GM04504 (cell line): ENCODE measurements at places on chromosomes 3 and 15.

GRCh38 chr3:139524841-139525636 is 14.5 kb downstream of the RBP1 start:
- DNase-seq: no peak

DNA sequence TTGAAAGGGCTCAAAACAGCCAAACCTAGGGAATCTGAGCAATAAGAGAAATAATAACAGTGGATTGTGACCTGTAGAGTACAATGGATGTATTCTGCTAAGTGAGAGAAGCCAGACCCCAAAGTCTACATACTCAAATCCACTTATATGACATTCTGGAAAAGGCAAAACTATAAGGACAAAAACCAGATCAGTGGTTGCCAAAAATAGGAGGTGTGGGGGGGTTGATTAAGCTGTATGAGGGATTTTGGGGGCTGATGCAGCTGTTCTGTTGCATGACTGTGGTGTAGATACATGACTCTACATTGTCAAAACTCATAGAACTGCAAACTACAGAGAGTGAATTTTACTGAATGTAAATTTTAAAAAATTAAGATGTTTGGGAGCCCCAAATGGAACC is 20.1 kb upstream of the CGNL1 start:
- DNase-seq: no peak

GRCh38 chr15:77031376-77032050 is 36.6 kb downstream of the PSTPIP1 start:
- DNase-seq: no peak

- DNase-seq: no peak
Observed at GRCh38 chr3:123648696-123649405, 64.0 kb upstream of the HACD2 start.

GRCh38 chr3:194508491-194509453 is 22.0 kb upstream of the ATP13A3 start:
- no peak for DNase-seq

- DNase-seq: no peak
Observed at GRCh38 chr3:9712415-9712814, 8.8 kb downstream of the CPNE9 start.

- DNase-seq: no peak
Observed at GRCh38 chr15:80485370-80486164, 81.4 kb downstream of the ARNT2 start.

DNA sequence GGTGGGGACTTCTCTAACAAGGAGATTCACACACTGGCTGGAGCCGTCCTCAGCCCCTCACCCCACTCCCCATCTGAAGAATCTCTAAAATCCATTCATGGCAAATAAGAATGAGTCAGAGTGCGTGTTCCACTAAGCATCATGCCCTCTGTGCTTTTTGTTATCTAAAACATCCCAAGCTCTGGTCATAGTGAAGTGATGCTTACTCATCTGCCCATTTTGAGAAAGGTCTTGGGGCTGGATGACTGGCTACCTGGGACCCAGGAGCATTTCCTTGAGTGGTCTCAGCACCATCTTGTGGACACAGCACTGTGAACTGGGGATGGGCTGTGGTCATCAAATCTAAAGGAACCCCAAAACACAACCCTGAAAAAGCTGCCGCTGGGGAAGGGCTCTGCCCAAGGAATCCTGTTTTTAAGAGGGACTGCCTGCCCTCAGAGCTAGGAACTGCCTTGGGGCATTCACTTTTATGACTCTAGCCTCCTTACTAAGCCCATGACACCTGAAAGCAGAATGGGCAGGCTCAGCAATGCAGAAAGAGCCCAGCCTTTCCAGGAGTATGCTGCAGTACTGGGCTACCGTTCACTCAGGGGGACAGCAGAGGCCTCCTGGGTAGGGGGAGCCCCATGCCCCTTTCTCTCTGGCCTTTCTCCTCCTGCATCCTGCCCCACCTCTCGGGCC is 53.5 kb downstream of the ZBTB38 start:
- DNase-seq: no peak

GRCh38 chr3:189908646-189909045 is 212.1 kb downstream of the P3H2 start:
- DNase-seq: peak; percentile 20

GRCh38 chr3:9037144-9037711 is 74.0 kb upstream of the RAD18 start:
- peak; percentile 11 for DNase-seq

DNA sequence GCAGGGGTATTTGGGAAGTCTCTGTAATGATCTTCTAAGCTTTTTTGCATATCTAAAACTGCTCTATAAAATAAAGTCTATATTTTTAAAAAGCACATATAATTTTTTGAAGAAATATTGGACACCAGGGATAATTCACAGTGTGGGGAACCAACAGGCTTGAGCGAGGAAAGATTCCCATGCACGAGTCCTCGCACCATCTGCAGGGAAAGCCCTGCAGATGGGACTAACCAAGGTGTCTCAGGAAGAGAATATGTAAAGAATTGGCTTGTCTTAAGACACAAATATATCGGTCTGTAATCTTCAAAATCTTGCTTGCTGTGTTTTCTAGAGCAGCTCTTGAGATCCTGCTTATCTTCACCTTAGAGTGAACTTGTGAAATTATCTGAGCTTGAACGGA is 77.2 kb upstream of the SEMA6D start:
- no peak for DNase-seq

DNA sequence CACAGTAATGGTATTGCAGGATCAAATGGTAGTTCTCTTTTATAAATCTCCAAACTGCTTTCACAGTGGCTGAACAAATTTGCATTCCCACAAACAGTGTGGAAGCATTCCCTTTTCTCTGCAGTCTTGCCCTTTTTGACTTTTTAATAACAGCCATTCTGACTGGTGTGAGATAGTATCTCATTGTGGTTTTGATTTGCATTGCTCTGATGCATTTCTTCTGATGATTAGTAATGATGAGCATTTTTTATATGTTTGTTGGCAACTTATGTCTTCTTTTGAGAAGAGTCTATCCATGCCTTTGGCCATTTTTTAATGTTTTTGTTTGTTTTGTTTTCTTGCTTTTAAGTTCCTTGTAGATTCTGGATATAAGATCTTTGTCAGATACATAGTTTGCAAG is 316.1 kb upstream of the TMCO5A start:
- DNase-seq: no peak

GRCh38 chr15:45386420-45386819 is 8.1 kb upstream of the GATM start:
- no peak for DNase-seq

DNA sequence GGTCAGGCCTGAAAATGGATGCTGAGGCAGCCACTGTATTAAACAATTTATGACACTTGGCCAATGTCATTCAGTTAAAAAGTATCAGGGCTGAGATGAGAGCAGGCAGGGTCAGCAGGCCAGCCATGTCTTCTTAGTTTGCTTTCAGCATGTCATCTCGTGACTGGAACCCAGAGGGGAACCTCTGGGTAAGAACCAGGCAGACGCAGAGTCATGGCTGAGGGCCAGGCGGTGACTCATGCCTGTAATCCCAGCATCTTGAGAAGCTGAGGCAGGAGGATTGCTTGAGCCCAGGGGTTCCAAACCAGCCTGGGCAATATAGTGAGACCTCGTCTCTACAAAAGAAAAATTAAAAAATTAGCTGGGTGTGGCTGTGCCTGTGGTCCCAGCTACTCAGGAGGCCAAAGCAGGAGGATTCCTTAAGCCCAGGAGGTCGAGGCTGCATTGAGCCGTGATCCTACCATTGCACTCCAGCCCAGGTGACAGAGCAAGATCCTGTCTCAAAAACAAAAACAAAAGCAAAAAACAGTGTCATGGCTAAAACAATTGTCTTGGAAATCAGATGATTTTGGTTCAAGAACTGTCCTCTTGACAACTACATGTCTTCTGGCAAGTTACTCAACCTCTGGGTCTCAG is 11.7 kb downstream of the BCL2L10 start:
- DNase-seq: peak; percentile 87

- DNase-seq: no peak
Observed at GRCh38 chr15:26372706-26373105, 400.2 kb downstream of the GABRB3 start.

DNA sequence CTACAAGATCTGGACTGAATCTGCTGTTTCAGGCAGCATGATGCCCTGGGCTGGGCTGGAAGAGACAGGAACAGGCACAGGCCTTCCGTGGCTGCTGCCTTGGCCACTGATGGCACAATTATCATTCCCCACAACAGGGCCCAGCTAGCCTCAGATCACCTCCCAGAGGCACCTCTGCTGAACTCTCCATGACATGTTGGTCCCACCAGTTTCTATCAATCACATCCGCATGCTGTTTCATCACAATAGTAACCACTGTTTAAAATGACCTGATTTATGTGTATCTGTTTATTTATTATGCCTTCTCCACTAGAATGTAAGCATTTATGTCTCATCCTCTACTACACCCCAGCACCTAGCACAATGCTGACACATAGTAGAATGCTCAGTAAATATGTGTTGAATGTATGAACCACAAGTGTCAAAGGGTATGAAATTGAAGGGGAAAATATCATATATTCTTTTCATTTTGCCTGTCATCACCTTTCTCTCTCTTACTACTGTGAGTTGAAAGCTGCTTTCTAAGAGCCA is 32.7 kb upstream of the ZBTB38 start:
- DNase-seq: no peak

GRCh38 chr3:189937302-189938127 is 183.2 kb downstream of the P3H2 start:
- peak; percentile 98 for DNase-seq

DNA sequence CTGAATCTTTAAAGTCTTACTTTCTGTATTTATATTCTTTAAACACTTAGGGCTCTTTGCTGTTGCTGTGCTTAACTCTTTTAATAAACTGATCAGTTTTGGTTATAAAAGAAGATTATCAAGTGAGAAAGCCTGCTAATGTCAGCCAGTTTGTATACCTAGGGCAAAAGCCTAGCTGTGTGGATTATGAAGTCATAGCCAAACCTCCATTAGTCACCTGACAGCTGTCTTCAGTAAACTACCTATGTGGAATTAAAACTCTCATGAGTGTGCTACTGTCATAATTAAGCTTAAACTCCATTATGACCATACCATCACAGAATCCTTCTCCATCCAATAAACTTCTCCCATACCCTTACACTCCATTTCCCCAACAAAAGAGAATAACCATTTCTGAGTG is 762.7 kb downstream of the NTRK3 start:
- no peak for DNase-seq

DNA sequence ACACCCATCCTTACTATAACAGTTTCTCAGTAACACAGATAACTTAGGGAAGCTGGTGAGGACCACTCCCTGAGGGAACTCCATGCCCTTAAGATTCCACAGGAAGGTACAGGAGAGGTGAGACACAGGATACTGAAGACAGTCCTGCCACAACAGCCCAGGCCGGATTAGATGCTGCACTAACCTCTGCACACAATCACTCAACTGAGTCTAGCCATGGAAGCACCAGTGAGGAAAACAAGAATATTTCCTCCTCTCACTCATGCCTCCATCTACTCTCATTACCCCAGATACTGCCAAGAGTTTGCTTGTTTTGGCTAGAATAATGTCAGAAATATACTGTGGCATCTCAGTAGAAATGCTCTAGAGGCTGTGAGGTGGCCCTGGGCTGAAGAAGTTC is 3.7 kb downstream of the ANO10 start:
- no peak for DNase-seq

DNA sequence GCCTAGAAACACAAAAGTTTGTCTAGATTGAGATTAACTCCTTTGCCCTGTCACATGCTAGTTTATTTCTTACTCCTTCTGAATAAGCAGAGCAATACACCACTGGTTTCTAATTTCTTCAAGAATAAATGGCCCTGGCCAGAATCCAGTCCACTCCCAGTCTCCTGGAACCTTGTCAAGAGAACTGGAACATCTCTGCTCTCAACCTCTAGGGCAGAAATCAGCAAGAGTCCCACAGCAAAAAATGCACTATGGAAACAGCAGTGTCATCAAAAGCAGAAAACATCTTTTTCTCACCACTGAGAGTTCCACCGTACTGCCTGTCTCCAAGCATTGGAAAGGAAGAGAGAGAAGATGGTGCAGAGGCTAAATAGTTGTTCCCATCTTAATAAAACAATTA is 35.9 kb upstream of the PPP2R3A start:
- peak; percentile 74 for DNase-seq

DNA sequence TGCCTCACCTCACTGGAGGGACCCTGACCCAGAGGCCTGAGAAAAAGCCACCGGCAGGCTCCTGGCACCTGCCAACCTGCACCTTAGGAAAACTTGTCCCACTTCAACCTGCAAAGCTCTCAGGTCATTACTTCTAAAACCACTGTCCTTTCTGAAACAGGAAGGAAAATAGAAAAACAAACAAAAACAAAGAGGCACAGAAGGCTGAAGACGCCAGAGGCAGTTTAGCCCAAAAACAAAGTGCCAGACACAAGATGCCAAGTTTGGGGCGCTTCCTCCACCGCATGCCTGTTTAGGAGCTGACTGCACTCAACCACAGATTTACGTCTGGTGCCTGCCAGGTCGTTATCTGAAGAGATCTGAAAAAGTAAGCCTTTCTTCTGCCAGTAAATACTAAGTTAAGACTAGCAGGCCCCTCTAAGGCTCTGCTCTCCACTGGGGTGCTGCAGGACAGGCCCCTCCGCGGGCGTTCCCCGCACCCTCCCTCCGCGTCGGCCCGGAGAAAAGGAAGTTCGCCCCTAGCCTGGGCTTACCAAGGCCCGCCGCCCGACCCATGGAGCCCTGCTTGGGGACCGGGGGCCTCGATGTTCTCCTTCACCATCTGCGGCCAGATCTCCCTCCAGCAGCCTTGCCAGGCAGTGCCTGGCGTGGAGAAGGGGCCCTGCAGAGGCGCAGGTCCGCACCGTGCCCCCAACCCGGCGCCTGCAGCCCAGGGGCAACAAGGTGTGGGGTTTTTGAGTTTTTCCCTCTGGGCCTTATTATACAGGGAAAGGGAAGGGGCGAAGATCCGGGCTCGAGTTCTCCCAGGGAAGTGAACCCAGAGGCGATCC is 1.3 kb downstream of the GOLGA8A start:
- no peak for DNase-seq

DNA sequence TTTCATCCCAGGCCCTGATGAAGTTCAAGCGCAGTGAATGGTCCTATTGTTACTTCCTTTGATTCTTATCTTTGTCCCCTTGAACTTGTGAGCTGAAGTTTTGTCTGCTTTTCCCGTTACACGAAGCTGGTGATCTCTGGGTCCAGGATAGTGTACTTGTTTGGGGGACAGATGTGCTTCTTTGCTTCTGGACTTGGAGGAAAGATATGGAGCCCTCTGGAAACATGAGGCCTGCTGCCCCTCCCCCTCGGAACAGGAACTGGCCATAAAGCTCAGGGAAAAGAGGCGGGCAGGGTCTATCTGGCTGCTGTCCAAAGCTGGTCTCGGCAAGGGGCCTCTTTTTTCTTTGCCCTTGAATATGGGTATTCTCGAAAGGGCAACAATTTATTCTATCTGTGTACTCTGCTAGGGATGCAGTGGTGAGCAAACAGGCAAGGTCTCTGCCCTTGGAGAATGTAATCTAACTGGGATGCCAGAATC is 47.6 kb downstream of the IDH2 start:
- DNase-seq: no peak

GRCh38 chr3:74824366-74824765 is 209.9 kb upstream of the CNTN3 start:
- DNase-seq: no peak

DNA sequence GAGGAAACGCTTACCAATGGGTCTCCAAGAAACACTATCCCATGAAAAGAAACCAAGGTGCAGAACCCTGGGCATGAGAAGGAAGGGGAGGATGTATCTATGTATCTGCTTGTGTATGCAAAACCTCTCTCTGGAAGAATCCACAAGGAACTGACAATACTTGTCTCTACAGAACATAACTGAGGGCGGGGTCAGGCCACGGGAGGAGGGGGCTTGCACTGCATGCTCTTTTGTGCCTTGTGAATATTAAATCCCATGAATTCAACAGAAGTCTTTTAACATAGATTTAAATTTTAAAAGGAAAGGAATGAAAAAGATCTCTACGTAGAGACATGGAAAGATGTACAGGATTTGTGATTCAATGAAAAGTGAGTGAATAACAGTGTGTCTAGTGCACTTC is 57.8 kb downstream of the RPN1 start:
- no peak for DNase-seq
